Foreskin fibroblast (primary cell): ENCODE measurements at places on chromosomes 1 and 21.

DNA sequence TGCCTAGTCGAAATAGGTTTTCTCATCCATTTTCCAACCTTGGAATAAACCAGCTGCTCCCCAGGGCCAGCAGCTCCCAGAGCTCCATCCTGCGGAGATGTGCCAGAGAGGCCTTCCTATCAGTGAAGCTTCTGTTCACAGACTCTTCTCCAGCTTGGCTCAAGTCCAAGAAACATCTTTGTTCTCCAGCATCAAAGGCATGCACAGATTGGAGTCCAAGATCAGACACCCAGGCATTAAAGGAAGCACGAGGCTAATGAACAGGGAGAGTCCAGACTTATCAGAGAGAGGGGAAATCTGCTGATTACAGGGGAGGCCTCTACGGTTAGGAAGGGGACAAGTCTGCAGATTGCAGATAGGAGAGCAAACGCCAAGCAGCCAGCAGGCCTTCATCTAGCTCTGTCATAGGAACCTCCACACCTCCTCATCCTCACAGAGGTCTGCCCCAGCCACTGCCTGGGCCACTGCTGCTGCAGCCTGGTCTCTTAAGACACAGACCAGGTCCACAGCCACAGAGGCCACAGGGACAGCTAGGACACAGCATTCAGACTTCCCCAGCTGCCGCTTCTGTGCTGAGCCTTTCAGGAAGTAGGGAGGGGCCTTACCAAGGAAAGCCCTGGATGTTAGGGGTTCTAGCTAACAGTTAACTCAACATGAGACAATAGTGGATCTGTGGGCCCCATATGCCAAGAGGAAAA, 3.4 kb downstream of the PRR9 start:
- peak; percentile 2 for DNase-seq

DNA sequence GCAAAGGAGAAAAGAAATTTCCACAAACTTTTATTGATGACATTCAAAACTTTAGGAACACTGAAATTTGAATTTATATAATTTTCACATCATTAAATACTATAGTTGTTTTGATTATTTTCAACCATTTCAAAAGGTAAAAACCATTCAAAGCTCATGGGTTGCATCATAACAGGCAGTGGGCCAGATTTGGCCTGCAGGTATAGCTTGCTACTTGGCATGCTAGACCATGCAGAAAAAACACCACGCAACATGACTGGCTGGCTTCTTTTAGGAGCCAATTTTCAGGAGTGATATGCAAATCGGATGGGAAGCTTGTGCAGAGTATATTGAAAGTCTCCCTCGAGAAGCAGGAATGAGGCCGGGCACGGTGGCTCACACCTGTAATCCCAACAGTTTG, 144.8 kb downstream of the GLUL start:
- DNase-seq = no peak

GRCh38 chr1:156525856-156526489, 25.4 kb upstream of the MEF2D start:
- DNase-seq = no peak

GRCh38 chr1:59261537-59261936, 35.4 kb upstream of the FGGY start:
- DNase-seq = no peak

DNA sequence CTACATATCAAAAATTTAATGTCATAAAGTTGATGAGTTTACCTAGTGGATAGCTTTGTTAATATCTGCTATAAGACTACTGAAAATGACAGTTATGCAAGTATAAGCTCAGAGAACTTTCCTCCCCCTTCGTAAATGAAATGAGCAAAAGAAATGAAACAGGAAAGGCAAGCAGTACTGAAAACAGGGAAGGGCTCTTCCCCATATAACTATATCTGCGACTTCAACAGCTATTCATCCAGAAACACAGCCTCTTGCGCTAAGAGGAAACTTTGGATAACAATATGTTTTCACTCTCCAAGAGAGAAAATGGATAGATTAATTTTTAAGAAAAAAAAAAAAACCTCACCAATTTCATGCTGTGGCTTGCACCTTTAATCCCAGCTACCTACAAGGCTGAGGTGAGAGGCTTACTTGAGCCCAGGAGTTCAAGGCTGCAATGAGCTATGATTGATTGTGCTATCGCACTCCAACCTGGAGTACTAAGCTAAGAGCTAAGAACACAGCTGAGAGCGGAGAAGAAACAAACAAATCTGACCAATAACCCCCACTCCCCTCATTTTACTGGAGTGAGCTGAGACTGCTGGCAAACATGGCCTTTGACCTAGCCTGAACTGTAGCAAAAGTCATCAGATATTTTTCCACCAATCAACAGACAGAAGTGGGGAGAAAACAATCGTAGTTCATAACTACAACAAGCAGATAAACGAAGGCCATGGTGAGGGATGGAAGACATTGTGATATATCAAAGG, 29.0 kb downstream of the METTL18 start:
- no peak for DNase-seq

DNA sequence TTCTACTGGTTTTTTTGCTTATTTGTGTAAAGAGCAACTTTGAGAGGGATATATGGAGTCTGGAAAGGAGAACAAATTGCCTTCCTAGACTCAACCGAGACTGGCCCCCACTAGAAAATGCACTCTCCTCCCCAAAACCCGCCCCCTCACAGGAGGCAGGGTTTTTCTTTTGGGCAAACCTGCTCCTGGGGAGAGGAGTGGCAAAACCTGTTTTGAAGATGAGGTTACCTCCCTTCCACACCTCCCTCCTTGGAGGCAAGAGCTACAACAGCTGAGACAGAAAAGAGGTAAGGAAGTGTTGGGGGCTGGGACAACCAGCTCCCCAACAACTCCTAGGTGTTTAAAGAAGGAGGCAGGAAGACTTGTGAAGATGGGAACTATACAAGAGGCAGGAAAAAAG, at the start of gene BNIPL:
Gene BNIPL (plus strand): TSS at position 231 of the 400 bp plus-strand sequence. CDS start 140 bp downstream, at position 371.
- no peak for DNase-seq

GRCh38 chr21:37257967-37258877, 8.9 kb downstream of the VPS26C start:
- DNase-seq = peak; percentile 47

- DNase-seq = peak; percentile 23
Measured at GRCh38 chr1:205783904-205784303, 8.6 kb upstream of the RAB29 start.

DNA sequence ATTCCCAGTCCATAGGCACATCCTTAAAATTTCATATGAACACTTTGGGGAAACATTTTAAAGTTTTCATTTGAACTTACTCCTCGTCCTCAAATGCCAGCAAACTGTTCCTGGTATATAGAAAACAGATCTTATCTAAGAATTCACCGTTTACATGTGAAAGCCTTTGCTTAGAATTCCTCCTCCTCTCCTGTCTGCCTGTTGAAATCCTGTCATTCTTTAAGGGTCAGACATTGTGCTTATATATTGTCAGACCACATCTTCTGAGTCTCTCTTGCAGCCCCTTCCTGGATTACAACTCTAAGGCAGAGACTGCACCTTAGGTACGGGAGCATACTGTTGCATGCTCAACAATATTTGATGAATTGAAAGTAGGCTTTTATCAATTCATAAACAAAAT, 239.7 kb downstream of the SMYD3 start:
- DNase-seq = no peak

GRCh38 chr1:175225805-175226129, 33.2 kb upstream of the KIAA0040 start:
- DNase-seq = no peak

DNA sequence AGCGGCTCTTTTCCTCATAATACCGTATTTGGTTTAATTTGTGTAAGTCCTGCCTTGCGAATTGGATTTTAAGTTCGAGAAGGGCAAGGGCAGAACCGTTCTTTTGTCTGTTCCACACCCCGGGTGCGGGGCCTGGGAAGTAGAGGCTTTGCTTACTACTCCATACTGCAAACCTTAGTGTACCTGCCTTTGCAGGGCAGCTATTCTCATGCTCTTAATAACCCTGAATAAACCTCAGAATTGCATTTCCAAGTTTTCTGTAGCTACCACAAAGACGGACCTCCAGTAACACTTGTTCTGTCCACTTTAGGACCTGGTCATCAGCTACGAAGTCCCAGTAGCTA, 657 bp upstream of the HNRNPU start:
- DNase-seq = peak; percentile 10

DNA sequence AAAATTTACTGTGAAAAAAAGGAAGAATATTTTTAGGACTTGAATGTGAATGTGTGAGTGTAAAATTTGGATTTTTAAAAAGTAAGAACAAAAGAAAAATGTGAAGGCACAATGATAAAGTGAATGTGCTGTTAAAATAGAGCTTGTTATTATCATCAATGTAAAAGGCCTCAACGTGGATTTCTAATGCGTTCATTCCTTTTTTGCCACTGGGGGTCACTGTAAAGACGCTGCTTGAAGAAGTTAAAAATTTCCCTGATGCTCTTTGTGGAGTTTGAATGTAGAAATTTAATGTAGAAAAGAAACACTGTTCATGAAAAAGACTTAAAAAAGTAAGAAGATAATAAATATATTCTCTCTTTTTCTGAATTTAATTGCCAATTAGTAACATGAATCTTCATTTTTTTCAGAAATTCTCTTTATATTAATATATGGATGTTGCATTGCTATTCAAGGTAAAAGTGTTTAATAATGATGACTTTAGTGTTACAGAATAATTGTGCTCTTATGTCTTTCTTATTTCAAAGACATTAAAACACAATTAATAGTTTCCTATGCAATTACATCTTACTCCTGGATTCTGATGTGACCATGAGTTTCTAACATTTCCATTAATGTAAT, 161.5 kb downstream of the DNM3 start:
- peak; percentile 82 for DNase-seq

- DNase-seq = no peak
Measured at GRCh38 chr21:16179773-16180172, 450.0 kb downstream of the USP25 start.

DNA sequence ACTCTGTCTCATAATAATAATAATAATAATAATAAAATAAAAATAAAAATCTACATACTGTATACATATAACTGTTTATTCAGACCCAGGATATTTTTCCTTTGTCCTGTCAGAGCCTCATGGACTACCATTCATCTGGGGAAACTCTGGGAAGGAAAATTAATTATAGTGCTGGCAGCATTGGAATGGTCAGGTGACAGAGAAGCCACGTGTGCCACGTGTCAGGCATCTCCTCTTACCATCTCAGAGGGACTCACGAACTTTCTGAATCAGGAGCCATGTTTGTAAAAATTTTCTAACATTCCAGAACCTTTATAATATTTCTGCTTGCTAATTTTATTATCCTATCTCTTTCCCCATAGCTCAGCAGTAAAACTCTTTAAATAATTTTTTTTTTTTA, 97.8 kb upstream of the HNRNPU start:
- no peak for DNase-seq

DNA sequence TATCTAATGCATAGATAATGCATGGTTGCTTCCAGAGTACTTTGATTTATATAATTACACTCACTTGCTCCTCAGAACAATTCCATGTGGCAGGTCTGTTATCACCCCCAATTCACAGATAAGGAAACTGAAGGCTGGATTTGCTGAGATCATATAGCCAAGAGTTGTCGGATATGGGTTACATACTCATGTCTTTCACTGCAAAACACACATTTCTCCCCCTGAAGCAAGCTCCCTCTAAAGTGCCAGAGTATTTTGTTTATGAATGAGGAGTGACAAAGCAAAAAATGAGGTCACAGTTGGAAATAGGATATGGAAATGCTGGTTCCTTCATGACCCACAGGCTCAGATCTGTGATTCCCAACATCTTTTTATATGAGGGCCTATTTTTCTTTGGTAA, 134.2 kb downstream of the ROR1 start:
- DNase-seq = no peak

- no peak for DNase-seq
Measured at GRCh38 chr1:38529391-38529790, 330.2 kb downstream of the RRAGC start.

DNA sequence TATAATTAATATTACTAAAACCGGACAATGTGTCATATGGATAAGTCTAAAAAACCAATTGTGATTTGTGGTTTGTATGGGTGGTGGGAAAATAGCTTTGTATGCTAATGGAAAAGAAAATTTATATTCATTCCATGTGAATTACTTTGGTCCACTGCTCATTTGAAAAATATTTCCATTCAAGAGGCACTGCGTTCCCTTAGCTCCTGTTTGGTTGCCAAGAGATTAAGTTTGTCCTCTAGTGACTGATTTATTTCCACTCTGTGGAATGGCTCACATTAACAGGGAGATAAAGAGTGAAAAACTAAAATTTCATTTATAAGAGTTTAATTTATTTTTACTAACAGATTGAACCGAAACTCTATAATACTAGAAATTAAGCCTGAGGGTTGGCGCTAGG, 744.1 kb upstream of the CHRM3 start:
- no peak for DNase-seq

DNA sequence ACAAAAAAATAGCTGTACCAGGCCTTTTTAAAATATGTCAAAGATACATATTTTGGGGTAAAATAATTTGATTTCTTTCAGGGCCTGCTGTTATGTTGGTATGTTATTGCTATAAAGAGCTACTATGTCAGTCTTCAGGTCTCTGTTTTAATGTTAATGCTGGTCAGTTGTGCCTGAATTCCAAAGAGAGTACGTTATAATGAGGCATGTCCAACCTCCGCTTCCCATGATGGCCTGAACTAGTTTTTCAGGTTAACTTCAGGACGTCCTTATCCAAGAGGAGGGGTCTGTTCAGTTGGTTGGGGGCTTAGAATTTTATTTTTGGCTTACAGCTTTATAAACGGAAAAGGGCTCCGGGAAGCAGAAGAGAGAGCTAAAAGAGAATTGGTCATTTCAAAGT, 34.9 kb upstream of the LYPD8 start:
- no peak for DNase-seq

- peak; percentile 82 for DNase-seq
Measured at GRCh38 chr21:37087188-37087587, 14.1 kb downstream of the TTC3 start.

- DNase-seq = no peak
Measured at GRCh38 chr1:54318246-54318814, 87.9 kb downstream of the SSBP3 start.

DNA sequence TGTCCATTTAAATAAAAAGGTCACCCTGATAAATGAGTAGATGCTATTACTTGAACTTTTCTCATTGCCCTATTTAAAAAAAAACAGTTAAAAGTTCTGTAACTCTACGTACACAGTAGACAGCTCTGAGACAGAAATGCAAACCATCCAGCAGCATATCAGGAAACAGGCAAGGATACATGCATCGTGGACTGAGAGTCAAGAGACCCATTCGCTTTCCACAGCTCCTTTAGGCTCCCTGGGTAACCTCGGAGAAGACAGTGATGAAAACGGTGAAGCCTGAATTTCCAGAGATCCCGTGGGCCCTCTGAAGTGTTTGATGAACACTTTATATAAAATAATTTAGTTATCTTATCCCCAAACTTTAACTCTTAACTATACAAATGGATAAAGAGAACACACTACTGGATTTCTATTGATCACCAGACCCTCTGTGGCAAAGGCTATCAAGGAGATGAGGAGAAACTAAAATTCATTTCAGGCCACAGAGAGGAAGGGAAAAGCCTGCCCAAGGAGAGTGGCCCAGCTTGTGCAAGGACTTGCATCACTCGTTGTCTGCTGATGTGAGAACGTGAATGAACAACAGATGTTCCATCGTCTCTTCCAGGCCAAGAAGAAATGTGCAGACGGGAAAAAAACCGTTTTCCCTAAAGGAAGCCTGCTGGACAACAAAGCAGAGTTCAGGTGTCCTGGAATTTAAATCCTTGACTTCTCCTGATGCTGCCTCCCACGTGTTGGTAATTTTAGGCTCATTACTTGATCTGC, 131.0 kb downstream of the TGFBR3 start:
- peak; percentile 95 for DNase-seq
